Body of pancreas (tissue), 4 donors: ENCODE measurements at places on chromosomes 3 and 15. TPM values are rescaled to one million over a fixed set of nuclear protein-coding genes. Genes with fewer than 3 reads are reported as not detected.
A peak's percentile ranks its signal among the peaks of the same experiment; 100 is the strongest.

- H3K36me3 ChIP-seq: no peaks in the 10 kb centered on the region
- no peaks in the 10 kb centered on the region for H3K4me1 ChIP-seq
- no peak overlapping the region for H3K27ac ChIP-seq
- H3K27me3 ChIP-seq: no peaks in the 10 kb centered on the region
Measured at GRCh38 chr3:123831420-123831819, 52.7 kb downstream of the MYLK start.

DNA sequence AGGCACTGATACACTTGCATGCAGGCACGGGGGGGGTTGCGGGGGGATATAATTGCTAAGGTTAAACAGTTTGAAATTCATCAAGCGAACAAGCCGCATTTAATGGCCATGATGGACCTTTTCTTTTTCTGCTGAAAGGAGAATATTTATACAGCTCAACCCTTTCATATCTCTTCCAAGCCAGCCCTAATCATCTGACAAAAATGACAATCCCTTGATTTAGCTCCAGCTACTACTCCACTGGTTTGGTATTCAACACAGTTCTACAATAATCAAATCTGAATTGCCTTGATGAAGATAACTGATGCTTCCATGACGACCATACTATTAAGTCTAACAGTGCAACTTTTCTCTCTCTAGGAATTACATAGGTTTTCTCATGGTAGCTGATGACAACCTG lies 374.9 kb downstream of the PLCL2 start:
- H3K27me3 ChIP-seq: no peaks in the 10 kb centered on the region
- peaks cover 4% of the 10 kb centered on the region for H3K4me1 ChIP-seq
- no peak for DNase-seq
- no peak overlapping the region for H3K4me3 ChIP-seq
- H3K27ac ChIP-seq: no peak overlapping the region

Gene SMCO1
- total RNA-seq: not detected

Gene LYZL4
- not detected for total RNA-seq

DNA sequence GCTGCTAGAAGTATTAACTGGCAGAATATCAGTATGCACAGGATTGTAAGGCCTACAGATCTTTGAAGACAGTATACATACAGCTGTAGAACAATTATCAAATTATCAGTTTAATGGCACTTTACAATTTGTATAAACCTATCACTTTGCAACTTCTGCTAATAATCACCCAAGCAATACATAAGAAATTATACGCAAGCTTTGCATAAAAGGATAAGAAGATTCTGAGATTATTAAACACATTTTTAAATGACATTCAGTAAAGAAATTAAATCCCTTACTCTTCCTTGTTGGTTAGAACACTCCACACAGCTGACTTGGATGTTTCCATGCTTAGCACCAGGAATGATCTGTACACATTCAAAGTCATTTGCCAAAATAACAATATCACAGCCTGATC lies 46.8 kb downstream of the DMXL2 start:
- no peaks in the 10 kb centered on the region for H3K4me1 ChIP-seq
- H3K27me3 ChIP-seq: no peaks in the 10 kb centered on the region
- H3K4me3 ChIP-seq: no peak overlapping the region
- no peaks in the 10 kb centered on the region for H3K36me3 ChIP-seq

GRCh38 chr3:20648921-20649381 lies 462.9 kb upstream of the SGO1 start:
- no peaks in the 10 kb centered on the region for H3K36me3 ChIP-seq
- H3K4me3 ChIP-seq: no peak overlapping the region
- H3K4me1 ChIP-seq: no peaks in the 10 kb centered on the region
- H3K27me3 ChIP-seq: no peaks in the 10 kb centered on the region

Gene CYFIP1
- total RNA-seq: 68.6 TPM

Gene SEMA6D
- 13.5 TPM for total RNA-seq

DNA sequence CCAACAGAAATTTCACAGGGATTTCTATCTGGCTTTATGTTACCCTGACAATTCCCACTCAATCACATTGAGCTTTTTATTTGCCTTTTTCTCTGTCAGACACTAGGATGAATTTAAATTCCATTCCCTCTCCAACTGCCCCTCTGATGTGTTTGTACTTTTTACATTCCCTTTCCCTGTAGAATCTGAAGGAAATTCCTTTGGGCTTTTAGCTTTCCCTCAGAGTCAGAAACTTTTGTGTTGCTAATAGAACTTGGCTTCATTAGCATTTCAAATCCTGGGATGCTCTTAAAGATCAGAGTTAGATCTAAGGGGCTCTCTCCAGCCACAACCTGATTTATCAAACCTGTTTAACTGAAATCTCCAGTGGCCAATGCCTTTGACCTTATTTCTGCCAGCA lies 7.9 kb upstream of the RARB start:
- H3K4me1 ChIP-seq: no peaks in the 10 kb centered on the region
- DNase-seq: no peak
- no peak overlapping the region for H3K27ac ChIP-seq
- H3K36me3 ChIP-seq: no peaks in the 10 kb centered on the region
- no peaks in the 10 kb centered on the region for H3K27me3 ChIP-seq

GRCh38 chr3:82287562-82287961 lies 526.1 kb upstream of the GBE1 start:
- H3K4me1 ChIP-seq: no peaks in the 10 kb centered on the region
- H3K4me3 ChIP-seq: no peak overlapping the region
- H3K27me3 ChIP-seq: no peaks in the 10 kb centered on the region
- DNase-seq: no peak
- no peaks in the 10 kb centered on the region for H3K36me3 ChIP-seq

DNA sequence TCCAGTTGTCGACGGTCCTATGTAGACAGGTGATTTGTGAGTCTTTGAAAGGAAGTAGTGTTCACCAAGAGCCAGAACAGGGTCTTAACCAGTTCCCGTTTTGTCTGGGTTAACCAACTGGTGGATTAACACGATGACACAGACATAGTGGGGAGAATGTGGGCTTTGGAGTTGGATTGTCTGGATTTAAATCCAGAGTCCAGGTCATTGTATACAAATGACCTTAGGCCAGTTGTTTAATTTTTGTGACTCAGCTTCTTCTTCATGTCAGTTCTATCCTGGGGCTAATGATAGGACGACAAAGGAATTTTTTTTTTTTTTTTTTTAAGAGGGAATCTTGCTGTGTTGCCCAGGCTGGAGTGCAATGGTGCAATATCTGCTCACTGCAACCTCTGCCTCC lies 126.7 kb downstream of the LPP start:
- H3K4me3 ChIP-seq: no peak overlapping the region
- no peaks in the 10 kb centered on the region for H3K36me3 ChIP-seq
- no peak overlapping the region for H3K27ac ChIP-seq
- DNase-seq: no peak
- peaks cover 24% of the 10 kb centered on the region for H3K4me1 ChIP-seq
- no peaks in the 10 kb centered on the region for H3K27me3 ChIP-seq

GRCh38 chr15:55389264-55389607 lies 18.9 kb downstream of the CCPG1 start:
- no peaks in the 10 kb centered on the region for H3K27me3 ChIP-seq
- H3K27ac ChIP-seq: no peak overlapping the region
- H3K4me1 ChIP-seq: no peaks in the 10 kb centered on the region

DNA sequence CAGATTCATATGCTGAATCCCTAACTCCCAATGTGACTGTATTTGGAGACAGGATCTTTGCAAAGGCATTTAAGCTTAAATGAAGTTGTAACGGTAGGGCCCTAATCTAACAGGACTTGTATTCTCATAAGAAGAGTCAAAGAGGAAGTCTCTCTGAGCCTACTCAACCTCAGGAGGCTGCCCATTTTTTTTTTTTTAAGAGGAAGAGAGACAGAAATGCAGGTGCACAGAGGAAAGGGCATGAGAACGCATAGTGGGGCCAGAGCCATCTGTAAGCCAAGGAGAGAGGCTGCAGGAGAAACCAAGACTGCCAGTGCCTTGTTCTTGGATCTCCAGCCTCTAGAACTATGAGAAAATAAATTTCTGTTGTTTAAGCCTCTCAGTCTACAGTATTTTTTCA lies 28.4 kb downstream of the ZNF860 start:
- H3K27me3 ChIP-seq: no peaks in the 10 kb centered on the region
- no peak for DNase-seq
- H3K4me1 ChIP-seq: no peaks in the 10 kb centered on the region

DNA sequence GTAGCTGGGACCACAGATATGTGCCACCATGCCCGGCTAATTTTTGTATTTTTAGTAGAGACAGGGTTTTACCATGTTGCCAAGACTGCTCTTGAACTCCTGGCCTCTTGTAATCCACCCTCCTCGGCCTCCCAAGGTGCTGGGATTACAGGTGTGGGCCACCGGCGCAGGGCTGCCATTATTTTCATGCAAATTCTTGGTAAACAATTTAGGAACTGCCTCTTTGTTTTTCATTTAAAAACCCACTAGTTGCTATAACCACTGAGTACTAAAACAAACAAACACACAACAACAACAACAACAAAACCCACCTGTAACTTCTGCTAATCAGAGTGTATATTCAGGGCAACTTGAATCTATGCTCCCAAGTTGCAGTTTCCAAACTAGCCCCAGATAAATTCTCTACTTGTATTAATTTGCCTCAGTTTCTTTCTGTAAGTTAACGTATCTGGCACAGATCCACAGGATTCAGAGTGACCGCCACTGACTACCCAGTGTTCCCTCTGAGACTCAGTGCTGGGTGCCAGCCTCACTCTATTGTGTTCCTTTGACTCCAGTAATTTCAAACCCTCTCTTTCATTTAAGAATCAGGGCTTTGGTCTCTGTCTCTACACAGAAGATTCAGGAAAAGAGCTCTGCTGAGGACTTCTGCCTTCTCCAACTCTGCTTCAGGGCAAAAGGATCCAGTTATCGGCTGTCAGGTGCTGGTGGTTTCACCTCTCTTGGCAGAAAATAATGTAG lies 18.6 kb upstream of the ZNF710 start:
- DNase-seq: no peak
- H3K36me3 ChIP-seq: no peaks in the 10 kb centered on the region
- no peak overlapping the region for H3K27ac ChIP-seq
- H3K4me1 ChIP-seq: no peaks in the 10 kb centered on the region

DNA sequence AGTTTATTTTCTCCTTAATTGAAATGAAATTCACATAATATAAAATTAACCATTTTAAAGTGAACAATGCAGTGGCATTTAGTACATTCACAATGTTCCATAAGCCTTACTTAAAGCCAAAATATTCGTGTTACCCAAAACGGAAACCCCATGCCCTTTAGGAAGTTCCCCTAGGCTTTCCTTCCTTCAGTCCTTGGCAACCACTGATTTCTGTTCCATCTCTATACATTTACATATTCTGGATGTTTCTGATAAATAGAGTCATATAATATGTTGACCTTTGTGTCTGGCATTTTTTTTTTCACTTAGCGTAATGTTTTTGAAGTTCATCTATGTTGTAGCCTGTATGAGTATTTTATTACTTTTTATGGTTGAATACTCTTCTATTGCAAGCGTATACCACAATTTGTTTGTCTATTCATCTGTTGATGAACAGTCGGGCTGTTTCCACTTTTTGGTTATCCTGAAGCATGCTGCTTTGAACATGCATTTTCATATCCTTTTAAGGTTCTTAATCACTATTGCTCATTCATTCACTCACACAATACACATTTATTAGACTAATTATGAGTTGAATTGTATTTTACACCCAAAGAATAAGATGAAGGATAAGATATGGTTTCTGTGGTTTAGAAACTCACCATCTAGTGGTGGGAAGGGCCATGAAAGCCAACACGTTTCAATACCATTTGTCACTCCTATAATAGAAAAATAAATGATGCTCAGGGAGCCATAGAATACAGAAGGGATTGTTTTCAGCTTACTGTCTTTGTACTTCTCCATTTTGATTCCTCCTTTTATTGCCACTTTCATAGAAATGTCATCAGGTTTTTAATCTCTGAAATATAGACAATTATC lies 408.2 kb upstream of the CBLB start:
- no peak overlapping the region for H3K27ac ChIP-seq
- H3K27me3 ChIP-seq: no peaks in the 10 kb centered on the region
- no peak overlapping the region for H3K4me3 ChIP-seq
- DNase-seq: no peak

Gene SEMA5B
- total RNA-seq: 15.2 TPM

DNA sequence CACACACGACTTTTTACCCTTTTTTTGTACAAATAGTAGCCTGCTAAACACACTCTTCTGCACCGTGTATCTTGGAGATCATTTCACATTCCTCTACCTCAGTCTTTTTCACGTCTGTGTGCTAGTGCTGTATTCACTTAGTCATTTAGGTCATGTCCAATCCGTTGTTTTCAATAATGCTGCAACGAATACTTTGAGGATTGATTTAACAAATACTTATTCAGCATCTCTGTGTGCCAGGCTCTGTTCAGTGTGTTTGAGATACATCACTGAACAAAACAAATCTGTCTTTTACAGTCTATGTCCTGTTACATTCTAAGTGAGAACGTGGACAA lies 882 bp downstream of the JMJD7 start:
- H3K4me1 ChIP-seq: peaks cover 28% of the 10 kb centered on the region
- peak overlapping the region; percentile 29 for H3K4me3 ChIP-seq
- H3K36me3 ChIP-seq: no peaks in the 10 kb centered on the region
- no peak for DNase-seq
- H3K27ac ChIP-seq: peak overlapping the region; percentile 86

DNA sequence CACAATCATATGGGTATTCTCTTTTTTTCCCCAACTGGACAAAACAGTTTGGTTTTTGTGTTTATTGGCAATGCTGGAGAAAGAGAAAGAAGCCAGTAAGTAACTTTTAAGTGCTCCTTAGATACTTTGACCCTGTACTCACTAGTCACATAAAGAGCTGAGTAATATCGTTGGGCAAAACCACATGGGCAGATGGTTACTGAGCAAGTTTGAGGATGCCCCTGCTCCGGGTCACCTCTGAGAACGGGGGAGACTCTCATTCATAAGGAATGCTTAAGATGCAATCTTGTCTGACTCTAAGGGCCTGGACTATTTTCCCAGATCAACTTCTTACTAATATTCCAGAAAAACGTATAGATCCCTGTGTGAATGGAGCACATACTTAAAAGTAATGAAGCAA lies 106.4 kb upstream of the SLC2A2 start:
- H3K27me3 ChIP-seq: no peaks in the 10 kb centered on the region
- H3K4me3 ChIP-seq: no peak overlapping the region
- H3K4me1 ChIP-seq: no peaks in the 10 kb centered on the region
- H3K27ac ChIP-seq: no peak overlapping the region
- DNase-seq: no peak
- H3K36me3 ChIP-seq: no peaks in the 10 kb centered on the region

Gene FGD5
- 4.9 TPM for total RNA-seq

DNA sequence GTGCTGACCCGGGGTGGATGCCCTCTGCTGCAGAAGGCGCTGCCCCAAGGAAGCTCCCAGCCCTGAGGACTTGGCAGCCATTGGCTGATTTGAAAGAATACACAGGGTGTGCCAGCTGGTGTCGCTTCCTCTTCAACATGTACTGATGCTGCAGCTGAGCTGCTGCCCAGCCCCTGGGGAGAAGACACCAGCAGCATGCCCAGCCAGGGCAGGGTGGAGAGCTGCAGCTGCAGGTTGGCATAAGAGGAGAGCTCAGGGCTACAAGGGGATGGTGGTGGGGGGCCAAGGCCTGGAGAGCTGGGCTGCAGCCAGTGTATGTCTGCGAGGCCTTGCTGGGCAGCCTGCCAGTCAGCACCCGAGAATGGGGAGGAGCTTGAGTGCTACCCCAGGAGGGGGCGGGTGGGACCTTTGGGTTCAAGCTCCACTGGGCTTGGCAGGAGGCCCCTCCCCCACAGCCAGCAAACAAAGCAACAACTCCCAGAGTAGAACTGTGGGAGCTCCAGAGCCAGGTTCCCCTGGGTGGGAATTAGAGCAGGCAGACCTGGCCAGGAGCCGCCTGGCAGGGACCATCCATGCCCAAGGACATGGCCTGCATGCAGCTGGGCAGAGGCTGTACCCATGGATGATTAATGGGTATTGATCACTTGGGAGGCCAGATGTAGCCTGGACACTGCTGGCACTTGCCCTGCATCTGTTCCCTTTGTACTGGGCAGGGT lies 9.2 kb upstream of the SEMA4B start:
- H3K27ac ChIP-seq: peak overlapping the region; percentile 64
- no peaks in the 10 kb centered on the region for H3K36me3 ChIP-seq
- peak; percentile 97 for DNase-seq
- H3K4me1 ChIP-seq: peaks cover 78% of the 10 kb centered on the region
- H3K27me3 ChIP-seq: no peaks in the 10 kb centered on the region
